Stimulated activated CD8-positive, alpha-beta memory T cell treated with anti-CD3 and anti-CD28 coated beads, Interleukin-7, amount 100 ng/mL, for 1 hour (primary cell): ENCODE measurements at places on chromosomes 16 and 17.

- DNase-seq = no peak
These were observed 2.3 kb downstream of the ALDH3A2 start for GRCh38 chr17:19650826-19651225.

GRCh38 chr17:30236766-30237165 is 1.3 kb upstream of the SLC6A4 start:
- no peak for DNase-seq

- no peak for DNase-seq
These were observed 28.5 kb downstream of the SMIM36 start for GRCh38 chr17:55482591-55483389.

DNA sequence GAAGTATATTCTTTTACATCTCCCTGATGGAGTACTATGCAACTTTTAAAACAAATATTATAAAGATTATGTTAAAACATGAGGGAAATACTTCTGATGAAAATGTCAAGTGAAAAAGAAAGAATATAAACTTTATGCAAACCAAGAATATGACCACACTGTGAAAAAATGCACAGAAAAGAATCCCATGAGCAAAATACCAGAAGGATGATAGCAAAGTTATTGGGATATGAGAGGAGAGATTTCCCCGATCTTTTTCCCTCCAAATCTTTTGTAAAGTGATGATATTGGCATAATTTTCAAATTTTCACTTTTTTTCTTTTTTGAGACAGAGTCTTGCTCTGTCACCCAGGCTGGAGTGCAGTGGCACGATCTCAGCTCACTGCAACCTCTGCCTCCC is 36.6 kb upstream of the SMURF2 start:
- no peak for DNase-seq

DNA sequence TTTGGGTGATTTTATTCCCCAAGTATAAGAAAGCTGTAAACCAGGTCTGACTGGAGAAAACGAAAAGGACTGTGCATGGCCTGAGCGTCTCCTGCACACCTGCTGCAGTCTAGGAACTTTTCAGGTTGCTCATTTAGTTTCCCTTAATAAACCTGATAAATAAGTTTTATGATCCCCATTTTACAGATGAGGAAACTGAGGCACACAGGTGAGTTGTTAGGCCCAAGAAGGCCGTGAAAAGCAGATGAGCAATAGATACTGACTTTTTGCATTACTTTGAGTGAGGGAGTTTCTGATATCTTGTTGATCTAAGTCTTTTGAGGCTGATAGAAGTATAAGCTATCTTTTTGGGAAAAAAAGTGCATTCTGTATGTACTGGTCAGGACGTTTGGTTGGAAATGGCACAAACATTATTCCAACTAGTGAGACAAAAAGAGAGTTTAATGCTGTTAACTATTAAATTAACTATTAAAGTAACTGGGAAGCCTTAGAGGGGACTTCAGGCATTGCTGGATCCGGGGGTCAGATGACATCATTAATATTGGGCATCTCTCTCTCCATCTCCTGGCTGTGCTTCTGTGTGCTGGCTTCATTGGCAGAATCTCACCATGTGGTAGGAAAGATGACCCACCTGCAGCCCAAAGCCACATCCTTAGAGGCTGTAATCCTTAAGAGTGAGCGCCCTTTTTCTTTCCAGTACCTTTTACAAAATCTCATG is 163.4 kb downstream of the CMIP start:
- DNase-seq = no peak

- DNase-seq = no peak
These were observed 125.2 kb downstream of the C16orf78 start for GRCh38 chr16:49498666-49499413.

- DNase-seq = no peak
These were observed 29.1 kb downstream of the MBTPS1 start for GRCh38 chr16:84087466-84088151.

- no peak for DNase-seq
These were observed 153.5 kb upstream of the RPL38 start for GRCh38 chr17:74049967-74050458.

DNA sequence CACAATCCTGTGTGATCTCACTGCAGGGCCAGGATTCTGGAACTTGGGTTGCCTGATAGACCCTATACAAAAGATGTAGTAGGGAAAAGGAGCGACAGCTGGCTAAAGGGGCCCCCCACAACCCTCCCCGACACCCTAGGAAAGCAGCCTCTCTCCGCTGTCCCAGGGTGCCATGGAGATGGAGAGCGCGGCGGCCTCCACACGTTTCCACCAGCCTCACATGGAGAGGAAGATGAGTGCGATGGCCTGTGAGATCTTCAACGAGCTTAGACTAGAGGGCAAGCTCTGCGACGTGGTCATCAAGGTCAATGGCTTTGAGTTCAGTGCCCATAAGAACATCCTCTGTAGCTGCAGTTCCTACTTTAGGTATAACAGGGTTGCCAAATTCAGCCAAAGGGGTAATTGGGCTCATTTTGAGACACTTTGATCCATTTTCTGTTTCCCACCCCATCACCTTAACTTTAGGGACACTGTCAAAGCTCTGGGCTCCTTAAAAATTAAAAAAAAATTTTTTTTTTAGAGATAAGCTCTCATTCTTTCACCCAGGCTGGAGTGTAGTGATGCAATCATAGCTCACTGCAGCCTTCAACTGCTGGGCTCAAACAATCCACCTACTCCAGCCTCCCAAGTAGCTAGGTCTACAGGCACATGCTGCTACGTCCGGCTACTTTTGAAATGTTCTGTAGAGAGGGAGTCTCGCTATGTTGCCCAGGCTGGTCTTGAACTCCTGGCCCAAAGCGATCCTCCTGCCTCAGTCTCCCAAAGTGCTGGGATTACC is at the start of gene KLHL10:
TSS of gene KLHL10 (plus strand) at position 65 of the 778 bp plus-strand sequence. CDS start at position 173, 108 bp downstream.
- DNase-seq = no peak

- no peak for DNase-seq
These were observed 957 bp downstream of the VPS25 start for GRCh38 chr17:42774066-42774745.

DNA sequence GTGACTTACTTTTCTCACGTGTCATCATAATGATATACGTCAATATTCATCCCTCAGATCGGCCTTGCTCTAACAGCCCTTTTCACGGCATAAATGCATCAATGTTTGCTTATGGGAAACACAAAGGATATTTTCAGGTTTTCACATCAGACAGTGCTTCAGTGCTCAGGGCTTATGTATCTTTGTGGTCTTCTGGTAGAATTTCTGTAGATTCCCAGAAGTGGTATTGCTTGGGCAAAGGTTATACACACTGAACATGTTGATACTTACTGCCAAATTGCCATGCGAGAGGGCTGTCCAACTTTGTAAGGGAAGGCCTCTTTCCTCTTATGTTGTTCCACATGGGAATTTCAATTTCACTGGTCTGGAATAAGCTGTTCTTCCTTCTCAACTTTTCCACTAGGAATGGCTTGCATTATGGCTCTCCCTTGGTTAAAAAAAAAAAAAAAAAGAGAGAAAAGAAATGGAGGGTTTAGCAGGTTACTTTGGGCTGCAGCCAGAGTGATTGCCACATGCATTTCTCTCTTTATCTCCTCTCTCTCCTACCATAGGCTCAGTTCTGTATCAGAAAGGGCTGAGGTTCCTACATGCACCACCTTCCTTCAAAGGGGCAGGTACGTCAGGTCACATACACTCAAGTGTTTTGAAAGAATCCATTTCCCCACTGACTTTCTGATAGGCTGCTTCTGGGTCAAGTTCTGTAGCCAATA is 19.3 kb downstream of the DHODH start:
- no peak for DNase-seq

GRCh38 chr16:31335431-31335830 is 19.5 kb upstream of the ITGAX start:
- DNase-seq = no peak

DNA sequence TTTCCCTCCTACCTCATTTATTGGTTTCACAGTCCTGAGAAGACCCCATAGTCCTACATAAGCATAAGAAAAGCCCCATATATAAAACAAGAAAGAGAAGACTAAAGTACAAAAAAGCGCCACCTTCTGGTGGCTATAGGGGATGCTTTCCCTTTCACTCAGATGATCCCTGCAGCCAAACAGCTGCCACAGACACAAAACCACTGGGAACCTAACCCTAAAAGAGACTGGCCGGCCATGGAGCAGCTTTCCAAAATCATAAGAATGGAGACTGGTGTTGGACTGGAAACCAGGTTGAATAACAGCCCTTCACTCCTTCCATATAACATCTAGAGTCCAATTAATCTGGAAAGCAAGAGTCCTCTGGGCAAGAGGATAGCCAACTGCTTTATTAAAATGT is 11.4 kb downstream of the DYNC1LI2 start:
- DNase-seq = no peak

- DNase-seq = no peak
These were observed 581 bp downstream of the CD68 start for GRCh38 chr17:7579834-7580603.

- DNase-seq = no peak
These were observed 29.6 kb downstream of the NTN1 start for GRCh38 chr17:9050801-9051401.

DNA sequence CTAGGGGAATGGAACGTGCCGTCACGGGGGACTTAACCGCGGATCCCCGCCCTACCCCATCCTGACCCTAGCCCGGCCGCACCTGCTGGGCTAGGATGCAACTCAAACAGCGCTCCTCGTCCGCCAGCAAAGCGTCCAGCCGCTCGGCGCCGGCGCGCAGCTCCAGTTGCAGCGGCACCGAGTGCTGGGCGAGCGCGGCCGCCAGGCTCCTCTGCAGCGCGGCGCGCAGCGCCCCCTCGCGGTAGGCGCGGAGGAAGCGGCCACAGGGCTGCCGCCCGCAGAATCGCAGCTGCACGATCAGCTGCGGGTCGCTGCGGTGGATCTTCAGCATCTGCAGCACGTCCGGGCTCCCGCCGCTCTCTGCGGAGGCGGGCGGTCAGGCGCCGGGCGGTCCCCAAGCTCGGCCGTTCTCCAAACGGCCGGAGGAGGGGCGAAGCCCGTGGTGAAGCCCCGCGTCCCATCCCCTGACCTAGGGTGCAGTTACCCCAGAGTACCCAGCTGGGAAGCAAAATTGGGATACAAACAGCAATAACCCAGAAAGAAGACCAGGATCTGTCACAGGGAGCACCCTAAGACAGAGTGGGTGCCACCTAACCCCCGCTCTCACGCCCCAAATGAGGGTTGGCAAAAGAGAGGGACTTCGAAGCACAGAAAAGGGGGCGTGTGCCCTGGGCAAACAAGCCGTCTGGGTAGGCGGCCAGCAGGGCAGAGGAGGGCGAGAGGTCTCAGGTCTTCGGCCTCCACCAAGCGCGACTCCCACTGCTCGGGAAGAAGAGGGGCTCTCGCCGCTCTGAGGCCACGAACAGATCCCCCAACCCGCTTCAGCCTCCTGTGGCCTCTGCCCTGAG is 4.2 kb downstream of the TRADD start:
- peak; percentile 50 for DNase-seq

DNA sequence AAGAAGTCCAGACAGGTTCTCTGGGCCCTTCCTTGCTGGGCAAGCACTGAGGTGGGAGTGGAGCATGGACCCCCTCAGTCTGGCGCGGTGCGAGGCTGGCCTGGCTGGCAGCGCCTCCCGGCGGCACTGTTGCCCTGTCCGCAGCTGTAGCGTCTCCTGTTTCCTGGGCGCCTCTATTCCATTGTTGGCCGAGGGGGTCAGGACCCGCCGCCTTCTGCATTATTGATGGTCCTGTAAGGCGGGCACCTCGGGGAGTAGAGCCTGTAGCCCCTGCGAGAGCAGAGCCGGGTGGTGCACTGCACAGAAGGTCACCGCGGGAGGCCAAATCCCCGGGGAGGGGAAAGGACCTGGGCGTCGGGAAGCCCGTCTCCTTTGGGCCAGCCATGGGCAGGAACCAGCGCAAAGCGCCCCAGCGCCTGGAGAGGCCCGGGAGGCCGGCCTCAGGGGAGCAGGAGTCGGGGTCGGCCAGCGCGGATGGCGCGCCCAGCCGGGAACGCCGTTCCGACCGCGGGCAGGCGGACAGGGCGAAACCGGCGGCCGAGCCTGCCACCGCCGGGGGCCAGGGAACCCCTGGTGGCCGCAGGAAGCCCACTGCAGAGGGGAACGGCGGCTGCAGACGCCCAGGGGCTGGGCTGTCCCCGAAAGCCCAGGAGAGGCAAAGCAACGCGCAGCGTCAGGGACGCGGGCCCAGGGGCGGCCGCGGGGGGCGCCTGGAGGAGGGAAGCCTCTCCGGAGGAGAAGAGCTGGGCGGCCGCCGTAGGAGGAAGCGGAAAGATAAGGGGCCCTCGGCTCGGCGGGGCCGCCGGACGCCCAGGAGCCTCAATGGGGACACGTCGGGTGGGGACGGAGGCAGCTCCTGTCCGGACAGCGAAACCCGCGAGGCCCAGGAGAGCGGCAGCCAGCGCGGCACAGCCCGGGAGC is at the start of gene MYO15B:
TSS of gene MYO15B (plus strand) at position 126 of the 921 bp plus-strand sequence. CDS start at position 384, 258 bp downstream.
- DNase-seq = peak; percentile 37

DNA sequence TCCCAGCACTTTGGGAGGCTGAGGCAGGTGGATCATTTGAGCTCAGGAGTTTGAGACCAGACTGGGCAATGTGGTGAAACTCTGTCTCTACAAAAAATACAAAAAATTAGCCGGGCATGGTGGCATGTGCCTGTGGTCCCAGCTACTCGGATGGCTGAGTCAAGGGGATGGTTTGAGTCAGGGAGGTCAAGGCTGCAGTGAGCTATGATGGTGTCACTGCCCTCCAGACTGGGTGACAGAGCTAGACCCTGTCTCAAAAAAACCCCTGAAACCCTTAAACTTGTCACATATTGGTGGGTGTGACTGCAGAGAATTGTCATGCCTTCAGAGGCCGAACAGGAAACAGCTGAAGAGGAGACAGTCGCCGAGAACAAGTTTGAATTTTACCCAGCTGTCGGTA is 13.4 kb downstream of the RPTOR start:
- no peak for DNase-seq

GRCh38 chr17:9928601-9929333 is 23.7 kb upstream of the RCVRN start:
- DNase-seq = no peak

- DNase-seq = no peak
These were observed 1.5 kb downstream of the LIMD2 start for GRCh38 chr17:63698381-63698885.

DNA sequence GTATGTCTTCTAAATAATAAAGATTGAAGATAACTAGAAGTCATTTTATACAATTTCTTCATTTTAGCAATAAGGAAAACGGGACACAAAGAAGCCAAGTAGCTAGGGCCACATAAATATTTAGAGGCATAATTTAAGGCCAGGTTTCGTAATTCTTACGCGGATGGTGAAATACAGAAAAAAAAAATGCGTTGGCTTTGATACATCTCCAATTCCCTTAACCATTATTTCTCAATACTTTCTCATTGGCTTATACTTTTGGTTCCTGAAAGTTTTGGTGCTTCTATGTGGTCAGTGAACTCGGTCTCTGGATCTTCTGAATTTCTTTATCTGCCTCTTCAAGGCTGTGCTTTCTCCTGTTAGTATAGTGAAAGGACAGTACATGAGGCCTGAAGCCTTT is 888.1 kb downstream of the KCNJ2 start:
- no peak for DNase-seq
